Cardiac muscle cell (in vitro differentiated cells and primary cell): ENCODE measurements at places on chromosomes 7 and 10. TPM values are rescaled to one million over a fixed set of nuclear protein-coding genes. Genes with fewer than 3 reads are reported as not detected.

GRCh38 chr7:70544016-70544415, 587.9 kb upstream of the GALNT17 start:
- no peak for DNase-seq
- H3K4me1 ChIP-seq = peaks cover 18% of the 10 kb centered on the region
- no peak overlapping the region for H3K4me3 ChIP-seq
- no peak overlapping the region for H3K27ac ChIP-seq
- H3K27me3 ChIP-seq = no peaks in the 10 kb centered on the region

DNA sequence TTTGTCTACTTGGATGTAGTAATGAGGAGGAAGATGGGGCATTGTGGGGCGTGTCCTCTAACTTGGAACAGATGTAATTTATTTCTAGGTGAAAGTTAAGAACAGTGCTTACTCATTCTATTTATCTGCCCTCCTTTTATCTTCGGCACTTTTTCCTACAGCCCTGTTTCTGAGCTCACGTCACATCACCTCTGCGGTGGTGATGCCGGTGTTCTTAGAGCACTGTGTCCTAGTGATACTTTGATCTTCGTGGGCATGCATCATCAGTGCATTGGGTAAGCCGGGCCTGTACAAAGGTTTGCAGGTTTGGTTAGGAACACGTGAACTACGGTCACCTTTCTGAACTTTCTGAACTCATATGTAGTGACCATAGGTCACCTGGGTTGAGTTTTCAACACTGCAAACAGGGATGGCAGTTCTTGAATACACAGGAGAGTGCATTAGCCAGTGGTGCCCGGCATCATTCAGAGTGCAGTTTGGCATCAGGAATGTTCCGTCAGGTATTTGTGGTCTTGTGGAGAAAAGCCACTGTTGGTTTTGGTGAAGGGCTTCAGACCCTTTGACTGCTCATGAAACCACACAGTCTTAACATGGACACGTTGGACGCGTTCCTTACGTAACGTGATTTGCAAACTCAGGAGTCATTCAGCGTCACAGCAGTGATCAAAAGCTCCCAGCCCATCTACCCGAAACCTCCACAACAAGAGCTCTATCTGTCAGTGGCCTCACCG, 5.6 kb downstream of the POR start:
- H3K27me3 ChIP-seq = no peaks in the 10 kb centered on the region
- peaks cover 4% of the 10 kb centered on the region for H3K4me1 ChIP-seq
- peak; percentile 83 for DNase-seq
- H3K4me3 ChIP-seq = no peak overlapping the region

GRCh38 chr7:105934572-105935185, 28.4 kb upstream of the CDHR3 start:
- no peak overlapping the region for H3K4me3 ChIP-seq
- peak; percentile 72 for DNase-seq
- no peaks in the 10 kb centered on the region for H3K27me3 ChIP-seq
- H3K36me3 ChIP-seq = no peaks in the 10 kb centered on the region

DNA sequence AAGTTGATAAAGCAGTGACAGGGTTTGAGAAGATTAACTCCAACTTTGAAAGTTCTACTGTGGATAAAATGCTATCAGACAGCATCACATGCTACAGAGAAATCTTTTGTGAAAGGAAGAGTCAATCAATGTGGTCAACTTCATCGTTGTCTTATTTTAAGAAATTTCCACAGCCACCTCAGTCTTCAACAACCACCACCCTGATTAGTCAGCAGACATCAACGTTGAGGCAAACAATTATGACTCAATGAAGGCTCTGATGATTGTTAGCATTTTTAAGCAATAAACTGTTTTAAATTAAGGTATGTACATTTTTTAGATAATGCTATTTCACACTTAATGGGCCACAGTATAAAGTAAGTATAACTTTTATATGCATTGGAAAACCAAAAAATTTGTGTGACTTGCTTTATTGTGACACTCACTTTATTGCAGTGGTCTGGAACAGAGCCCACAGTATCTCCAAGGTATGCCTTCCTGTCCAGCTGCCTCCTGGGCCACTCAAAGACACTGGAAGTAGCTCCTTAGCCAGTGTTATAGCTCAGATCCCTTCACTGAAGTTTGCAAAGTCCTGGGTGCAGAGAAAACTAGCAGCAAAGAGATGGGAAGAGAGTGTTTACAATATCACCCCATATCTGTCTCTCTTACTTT, 293.1 kb downstream of the ARHGAP12 start:
- H3K27me3 ChIP-seq = no peaks in the 10 kb centered on the region
- no peak overlapping the region for H3K4me3 ChIP-seq
- no peaks in the 10 kb centered on the region for H3K36me3 ChIP-seq
- H3K27ac ChIP-seq = no peak overlapping the region

DNA sequence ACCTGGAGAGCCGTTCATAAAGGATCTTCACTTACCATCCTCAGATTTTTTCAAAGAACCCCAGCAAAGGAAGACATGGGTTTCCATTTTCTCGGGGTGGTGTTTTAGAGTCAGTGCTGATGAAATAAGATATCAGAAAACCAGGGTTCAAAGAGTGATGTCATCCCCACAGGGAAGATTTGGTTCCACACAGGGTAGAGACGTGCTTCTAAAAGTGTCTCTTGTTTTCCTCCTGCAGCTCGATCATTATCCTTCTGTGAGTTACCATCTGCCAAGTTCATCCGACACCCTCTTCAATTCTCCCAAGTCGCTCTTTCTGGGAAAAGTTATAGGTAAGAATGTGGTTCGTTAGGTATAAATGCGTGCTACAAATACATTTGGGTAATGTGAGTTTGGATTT, 323.8 kb upstream of the C7orf33 start:
- DNase-seq = no peak
- H3K4me3 ChIP-seq = no peak overlapping the region
- H3K27ac ChIP-seq = no peak overlapping the region
- no peaks in the 10 kb centered on the region for H3K4me1 ChIP-seq

DNA sequence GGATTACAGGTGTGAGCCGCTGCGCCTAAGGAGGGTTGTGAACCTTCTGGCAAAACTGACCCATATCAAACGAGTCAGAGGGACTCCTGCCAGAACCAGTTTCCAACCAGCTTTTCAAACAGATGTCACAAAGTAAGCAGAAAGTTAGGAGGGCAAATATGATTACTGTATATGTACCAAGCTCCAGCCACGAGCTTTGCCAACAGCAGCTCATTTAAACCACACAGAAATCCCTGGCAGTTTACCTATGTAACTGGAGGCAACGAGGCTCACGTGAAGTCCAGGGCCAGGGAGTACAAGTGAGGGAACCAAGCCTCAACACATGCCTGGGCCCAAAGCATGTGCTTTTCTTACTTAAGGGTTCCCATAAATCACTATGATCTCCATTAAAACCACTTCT, 12.5 kb upstream of the DAGLB start:
- H3K4me1 ChIP-seq = no peaks in the 10 kb centered on the region
- no peak for DNase-seq
- H3K36me3 ChIP-seq = peaks cover 27% of the 10 kb centered on the region

DNA sequence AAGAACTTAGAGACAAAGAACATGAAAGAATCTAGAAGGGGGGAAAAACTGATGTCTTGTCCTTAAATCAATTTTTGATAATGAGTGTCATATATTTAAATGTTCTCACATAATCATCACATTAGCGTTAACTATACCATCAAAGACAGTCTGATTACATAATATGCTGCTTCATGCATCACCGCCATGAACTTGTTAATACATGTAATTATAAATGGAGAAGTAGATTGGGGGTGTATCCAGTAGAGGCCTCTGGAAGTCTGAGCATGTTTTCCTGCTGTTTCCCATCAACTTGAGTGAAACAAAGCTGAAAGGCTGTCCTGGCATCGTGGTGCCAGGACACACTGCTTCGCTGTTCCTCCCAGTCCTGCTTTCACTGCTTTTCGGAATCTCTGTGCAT, 48.2 kb downstream of the PRLHR start:
- DNase-seq = no peak
- H3K27me3 ChIP-seq = peaks cover 27% of the 10 kb centered on the region
- no peak overlapping the region for H3K4me3 ChIP-seq
- no peaks in the 10 kb centered on the region for H3K4me1 ChIP-seq
- H3K36me3 ChIP-seq = no peaks in the 10 kb centered on the region
- H3K27ac ChIP-seq = no peak overlapping the region

- H3K27ac ChIP-seq = no peak overlapping the region
- H3K4me3 ChIP-seq = no peak overlapping the region
- DNase-seq = no peak
These were observed 29.4 kb downstream of the LSMEM1 start for GRCh38 chr7:112510001-112510742.

GRCh38 chr10:7162331-7162730, 248.5 kb downstream of the SFMBT2 start:
- H3K36me3 ChIP-seq = no peaks in the 10 kb centered on the region
- no peak overlapping the region for H3K4me3 ChIP-seq
- no peak overlapping the region for H3K27ac ChIP-seq
- DNase-seq = no peak

GRCh38 chr7:22351329-22351692, 5.6 kb downstream of the RAPGEF5 start:
- no peaks in the 10 kb centered on the region for H3K4me1 ChIP-seq
- H3K4me3 ChIP-seq = no peak overlapping the region
- DNase-seq = no peak
- H3K27ac ChIP-seq = no peak overlapping the region
- no peaks in the 10 kb centered on the region for H3K36me3 ChIP-seq

GRCh38 chr10:114893251-114893650, 44.7 kb upstream of the TRUB1 start:
- H3K4me1 ChIP-seq = no peaks in the 10 kb centered on the region
- H3K4me3 ChIP-seq = no peak overlapping the region
- H3K36me3 ChIP-seq = no peaks in the 10 kb centered on the region
- no peak for DNase-seq

GRCh38 chr7:22723181-22723601, 3.8 kb upstream of the IL6 start:
- no peaks in the 10 kb centered on the region for H3K36me3 ChIP-seq
- peak overlapping the region; percentile 41 for H3K27ac ChIP-seq
- peaks cover 4% of the 10 kb centered on the region for H3K4me1 ChIP-seq
- H3K4me3 ChIP-seq = no peak overlapping the region
- no peaks in the 10 kb centered on the region for H3K27me3 ChIP-seq
- peak; percentile 46 for DNase-seq

GRCh38 chr10:72660220-72660619, 31.7 kb upstream of the MCU start:
- no peak overlapping the region for H3K27ac ChIP-seq
- no peaks in the 10 kb centered on the region for H3K36me3 ChIP-seq
- no peak for DNase-seq
- H3K27me3 ChIP-seq = no peaks in the 10 kb centered on the region
- no peak overlapping the region for H3K4me3 ChIP-seq
- H3K4me1 ChIP-seq = no peaks in the 10 kb centered on the region

DNA sequence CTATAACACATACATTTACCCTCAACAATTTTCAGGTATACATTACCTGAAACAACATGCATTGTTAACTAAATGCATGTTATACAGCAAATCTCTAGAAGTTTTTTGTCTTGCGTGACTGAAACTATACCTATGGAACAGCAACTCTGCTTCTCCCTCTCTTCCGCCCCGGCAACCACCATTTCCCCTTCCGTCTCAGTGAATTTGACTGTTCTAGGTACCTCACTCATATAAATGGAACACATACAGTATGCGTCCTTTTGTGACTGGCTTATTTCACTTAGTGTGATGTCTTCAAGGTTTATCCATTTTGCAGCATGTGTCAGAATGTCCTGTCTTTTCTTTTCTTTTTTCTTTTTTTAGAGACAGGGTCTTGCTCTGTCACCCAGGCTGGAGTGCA, 22.5 kb downstream of the CALHM2 start:
- H3K27ac ChIP-seq = no peak overlapping the region
- no peak overlapping the region for H3K4me3 ChIP-seq
- no peaks in the 10 kb centered on the region for H3K4me1 ChIP-seq
- peaks cover 47% of the 10 kb centered on the region for H3K36me3 ChIP-seq

- no peak overlapping the region for H3K27ac ChIP-seq
- H3K4me1 ChIP-seq = peaks cover 17% of the 10 kb centered on the region
- H3K36me3 ChIP-seq = no peaks in the 10 kb centered on the region
- no peak overlapping the region for H3K4me3 ChIP-seq
- peak; percentile 35 for DNase-seq
- H3K27me3 ChIP-seq = no peaks in the 10 kb centered on the region
These were observed 13.9 kb downstream of the PARD3 start for GRCh38 chr10:34801097-34801733.

DNA sequence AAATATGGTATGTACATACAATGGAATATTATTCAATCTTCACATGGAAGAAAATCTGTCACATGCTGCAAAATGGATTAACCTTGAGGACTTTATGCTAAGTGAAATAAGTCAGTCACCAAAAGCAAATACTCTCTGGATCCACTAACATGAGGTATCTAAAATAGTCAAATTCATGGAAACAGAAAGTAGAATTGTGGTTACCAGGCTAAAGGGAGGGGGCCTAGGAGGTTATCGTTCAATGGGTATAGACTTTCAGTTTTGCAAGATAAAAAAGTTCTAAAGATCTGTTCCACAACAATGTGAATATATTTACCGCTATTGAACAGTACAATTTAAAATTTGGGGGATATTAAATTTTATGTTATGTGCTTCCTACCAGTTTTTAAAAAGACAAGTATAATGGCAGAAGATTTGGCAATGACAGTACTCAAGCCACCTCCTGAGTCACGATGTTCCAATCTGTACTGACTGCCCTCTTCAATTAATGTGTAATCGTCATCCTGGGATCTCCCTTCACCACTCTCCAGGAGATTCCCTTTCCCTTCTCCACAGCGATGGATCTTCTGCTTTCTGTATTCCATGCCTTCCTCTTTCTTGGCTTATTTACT, 32.3 kb upstream of the IL6 start:
- H3K27me3 ChIP-seq = no peaks in the 10 kb centered on the region
- no peaks in the 10 kb centered on the region for H3K4me1 ChIP-seq
- DNase-seq = no peak
- H3K36me3 ChIP-seq = no peaks in the 10 kb centered on the region
- H3K4me3 ChIP-seq = no peak overlapping the region
- no peak overlapping the region for H3K27ac ChIP-seq

DNA sequence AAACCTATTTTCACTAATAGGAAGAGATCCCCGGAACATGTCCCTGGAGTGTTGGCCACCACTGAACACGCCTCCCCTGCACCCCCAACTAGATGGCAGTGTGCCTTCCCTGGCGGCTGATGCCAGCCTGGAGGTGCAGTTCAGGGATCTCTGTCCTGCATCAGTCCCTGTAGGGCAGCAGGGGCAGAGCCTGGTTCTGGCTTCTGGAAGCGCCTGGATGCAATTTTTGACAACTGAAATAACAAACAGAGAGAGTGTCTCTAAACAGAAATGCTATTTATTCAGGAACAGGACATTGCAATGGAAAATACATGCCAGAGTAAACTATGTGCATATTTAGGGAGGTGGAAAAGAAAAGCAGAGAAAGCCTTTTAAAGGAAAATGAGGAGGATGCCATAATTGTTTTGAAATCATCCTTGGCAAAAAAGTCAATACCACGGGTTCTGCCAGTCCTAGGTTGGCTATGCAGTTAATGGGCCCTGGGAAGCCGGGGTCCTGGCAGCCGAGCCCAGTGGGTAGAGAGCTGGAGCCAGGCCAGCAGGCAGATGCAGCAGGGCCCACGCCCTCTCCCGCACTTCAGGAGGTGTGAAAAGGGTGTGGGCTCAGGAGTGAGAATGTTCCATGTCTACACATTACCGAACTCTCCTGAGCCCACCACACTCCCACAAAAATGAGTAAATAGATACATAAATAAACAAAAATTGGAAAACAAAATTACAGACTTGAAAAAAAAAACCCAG, 18.5 kb downstream of the ANTXRL start:
- H3K27ac ChIP-seq = no peak overlapping the region
- H3K4me3 ChIP-seq = no peak overlapping the region
- no peaks in the 10 kb centered on the region for H3K27me3 ChIP-seq
- H3K36me3 ChIP-seq = no peaks in the 10 kb centered on the region

The MRPL32 gene
- total RNA-seq = 71.9 and 77.0 TPM in 2 replicates

The KLF14 gene
- not detected in 2 replicates for total RNA-seq

The DBNL gene
- 130 TPM in 2 replicates for total RNA-seq

The ABCC2 gene
- total RNA-seq = 0.07 and 0.86 TPM in 2 replicates
